Stimulated activated CD8-positive, alpha-beta memory T cell treated with anti-CD3 and anti-CD28 coated beads, Interleukin-7, amount 100 ng/mL, for 1 hour (primary cell): ENCODE measurements at places on chromosomes 7 and 10.
A peak's percentile ranks its signal among the peaks of the same experiment; 100 is the strongest.

DNA sequence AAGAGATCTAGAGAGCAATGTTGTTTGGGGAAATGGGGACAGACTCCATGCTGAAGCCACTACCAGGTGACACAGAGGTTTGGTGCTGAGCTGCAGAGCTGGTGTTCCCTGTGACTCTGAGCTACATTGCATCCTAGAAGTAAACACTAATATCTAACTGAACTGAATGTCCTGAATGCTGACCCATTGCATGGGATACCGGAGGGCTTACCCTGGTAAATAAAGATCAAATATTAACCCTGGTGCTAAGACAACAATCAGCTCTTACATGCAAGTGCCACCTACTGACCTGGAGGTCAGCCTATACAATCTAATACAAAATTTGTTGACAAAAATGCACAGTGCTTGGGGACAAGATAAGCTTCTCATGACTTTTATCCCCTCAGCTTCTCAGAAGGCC lies 851.3 kb upstream of the KCND2 start:
- DNase-seq = no peak

DNA sequence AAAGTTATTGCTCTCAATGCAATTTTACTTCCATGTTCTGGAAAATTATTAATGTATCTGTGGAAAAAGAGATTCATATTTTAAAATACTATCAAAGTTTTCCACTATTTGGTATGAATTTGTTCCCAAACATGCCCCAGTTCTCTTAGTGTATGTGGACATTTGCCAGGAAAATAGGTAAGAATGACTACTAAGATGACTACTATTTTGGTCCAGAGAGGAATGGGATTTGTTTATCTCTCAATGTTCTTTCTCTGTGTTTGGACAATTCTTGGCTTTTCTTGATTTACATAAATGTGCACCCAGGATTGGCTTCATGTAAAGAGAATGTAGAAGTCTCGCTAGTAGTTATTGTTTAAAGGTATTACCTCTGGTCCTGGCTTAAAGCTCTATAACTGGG lies 60.3 kb upstream of the POT1 start:
- DNase-seq = no peak

DNA sequence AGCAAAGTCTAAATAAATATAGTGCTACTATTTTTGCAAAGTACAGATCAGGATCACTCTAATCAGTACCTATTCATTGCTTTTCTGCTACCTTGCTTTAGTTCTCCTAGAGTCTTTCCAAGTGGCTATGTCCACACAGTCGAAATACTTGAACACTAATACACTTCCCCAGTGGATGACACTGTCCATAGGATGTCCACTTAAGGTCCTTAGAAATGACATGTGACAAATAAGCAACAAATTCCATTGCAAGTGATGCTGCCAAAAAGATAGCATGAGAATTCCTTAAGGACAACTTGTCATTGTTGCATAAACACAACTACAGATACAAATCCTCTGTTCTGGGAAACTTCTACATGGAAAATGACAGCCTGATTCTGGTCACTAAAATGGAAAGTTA lies 93.6 kb downstream of the ANK3 start:
- DNase-seq = no peak

DNA sequence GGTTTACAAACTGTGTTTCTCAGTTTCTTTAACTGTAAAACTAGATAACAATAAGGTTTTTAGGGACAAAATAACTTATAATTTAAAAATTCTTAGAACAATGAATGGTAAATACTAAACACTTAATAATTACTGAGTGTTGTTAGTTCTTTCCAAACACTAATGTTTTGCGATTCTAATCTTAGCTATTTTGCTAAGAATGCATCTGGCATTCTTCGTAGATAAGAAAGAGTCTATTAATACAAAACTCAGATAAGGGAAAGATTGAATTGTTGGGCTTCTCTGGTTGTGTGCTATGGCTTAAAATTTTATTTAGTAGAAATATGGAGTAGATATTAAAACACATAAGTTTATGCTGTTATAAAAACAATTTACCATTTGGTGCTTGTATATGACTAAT lies 45.4 kb downstream of the TMEM229A start:
- no peak for DNase-seq

GRCh38 chr10:11373717-11374171 lies 237.7 kb downstream of the USP6NL start:
- no peak for DNase-seq

DNA sequence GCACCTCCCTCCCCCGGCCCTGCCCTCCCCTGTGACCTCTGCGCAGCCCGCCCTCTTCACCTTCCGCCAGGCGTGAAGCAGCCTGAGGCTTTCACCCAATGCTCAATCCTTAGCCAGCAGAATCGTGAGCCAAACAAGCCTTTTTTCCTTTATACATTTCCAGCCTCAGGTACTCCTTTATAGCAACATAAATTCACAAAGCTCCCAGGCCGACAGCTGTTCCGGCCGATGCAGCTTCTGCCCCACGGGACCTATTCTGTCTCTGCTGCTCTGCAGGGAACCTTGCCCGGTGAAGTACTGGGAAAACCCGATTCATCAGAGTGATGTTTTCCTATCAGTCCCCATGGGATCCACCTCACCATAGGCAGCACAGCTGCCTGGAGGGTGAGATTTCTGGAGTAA lies 87.4 kb downstream of the CHST15 start:
- DNase-seq = no peak

DNA sequence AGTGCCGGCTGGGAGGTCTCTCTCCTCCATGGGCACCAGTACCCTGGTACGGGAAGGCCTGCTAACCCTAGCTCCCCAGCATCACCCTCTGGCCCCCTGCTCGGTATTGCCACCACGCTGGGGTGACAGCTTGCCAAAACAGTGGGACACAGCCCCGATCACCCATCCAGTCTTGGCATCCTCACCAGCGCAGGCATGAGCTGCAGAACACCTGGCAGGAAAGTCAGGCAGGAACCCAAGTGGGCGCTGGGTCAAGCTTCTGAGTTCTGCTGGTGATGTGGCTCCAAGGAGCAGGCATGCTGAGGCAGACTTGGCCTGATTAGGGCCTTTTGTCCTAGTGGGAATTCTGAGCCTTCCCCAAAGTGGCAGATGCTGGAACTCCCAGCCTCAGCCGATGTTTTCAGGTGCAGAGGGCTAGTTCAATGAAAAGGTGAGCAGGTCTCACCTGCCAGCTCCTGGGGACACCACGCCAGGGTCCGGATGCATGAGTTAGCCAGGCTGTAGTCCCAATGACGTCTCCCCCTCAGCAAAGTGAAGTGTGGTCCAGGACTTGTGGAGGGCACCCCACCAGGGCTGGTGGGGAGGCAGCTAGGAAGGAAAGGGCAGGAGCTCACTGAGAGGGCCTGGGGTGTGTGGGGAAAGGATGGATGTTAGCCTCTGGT lies 8.5 kb upstream of the ZNF22 start:
- DNase-seq = no peak

- no peak for DNase-seq
Observed at GRCh38 chr10:124708922-124709520, 35.2 kb downstream of the FAM53B start.

GRCh38 chr7:8365499-8366110 lies 67.8 kb upstream of the NXPH1 start:
- DNase-seq = no peak

DNA sequence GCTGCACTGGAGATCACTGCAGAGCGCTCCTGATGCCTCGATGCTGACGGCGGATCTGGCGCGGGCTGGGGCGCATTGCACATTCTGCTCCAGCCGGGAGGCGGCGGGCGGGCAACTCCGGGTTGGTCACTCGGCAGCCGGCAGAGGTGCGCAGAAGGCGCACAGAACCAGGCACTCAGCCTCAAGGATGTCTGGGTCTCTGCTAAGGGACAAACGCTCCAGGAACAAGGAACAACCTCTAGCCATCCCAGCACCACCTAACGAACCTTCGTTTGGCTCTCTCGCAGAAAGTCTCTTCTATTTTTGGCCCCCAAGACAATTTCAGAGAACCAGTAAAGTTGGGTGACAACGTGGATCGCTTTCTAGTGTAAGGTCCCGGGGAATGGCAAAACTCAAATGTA lies 254.6 kb downstream of the OTUD1 start:
- no peak for DNase-seq

DNA sequence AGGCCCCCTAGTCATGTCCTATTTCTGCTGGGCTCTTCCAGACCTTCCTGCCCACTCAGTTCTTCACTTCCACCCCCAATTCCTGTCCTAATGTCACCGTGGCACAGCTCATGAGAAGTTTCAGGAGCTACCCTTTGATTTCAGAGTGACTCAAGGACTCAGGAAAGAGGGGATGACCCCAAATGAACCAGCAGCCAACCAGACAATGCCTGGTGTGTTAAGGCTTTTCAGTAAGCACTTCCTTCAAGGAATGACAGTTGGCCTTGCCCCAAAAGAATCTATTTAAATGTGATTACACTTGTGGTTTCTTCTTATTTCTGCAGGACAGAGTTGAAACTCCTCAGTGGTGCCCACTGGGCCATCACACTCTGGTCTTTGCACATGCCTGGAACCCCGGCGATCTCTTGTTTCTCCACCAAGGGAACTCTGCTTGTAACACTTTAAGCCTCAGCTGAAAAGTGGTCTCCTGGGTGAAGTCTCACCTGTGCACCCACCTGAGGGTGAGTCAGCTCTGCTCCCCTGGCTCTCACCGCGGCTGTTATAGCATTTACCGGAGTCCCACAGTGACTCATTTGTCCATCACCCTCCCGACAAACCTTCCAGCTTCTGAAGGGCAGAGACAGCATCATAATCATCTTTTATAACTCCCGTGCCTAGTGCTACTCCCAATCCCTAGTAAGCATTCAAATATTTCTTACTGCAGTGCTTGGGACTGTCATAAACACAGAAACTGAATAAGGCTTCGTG lies 123.0 kb upstream of the SVIL start:
- DNase-seq = no peak

GRCh38 chr7:116443101-116443523 lies 56.4 kb upstream of the CAV2 start:
- DNase-seq = no peak

- DNase-seq = no peak
Observed at GRCh38 chr7:18241543-18242231, 214.0 kb upstream of the PRPS1L1 start.

GRCh38 chr10:66176772-66177171 lies 749.1 kb upstream of the LRRTM3 start:
- DNase-seq = no peak

DNA sequence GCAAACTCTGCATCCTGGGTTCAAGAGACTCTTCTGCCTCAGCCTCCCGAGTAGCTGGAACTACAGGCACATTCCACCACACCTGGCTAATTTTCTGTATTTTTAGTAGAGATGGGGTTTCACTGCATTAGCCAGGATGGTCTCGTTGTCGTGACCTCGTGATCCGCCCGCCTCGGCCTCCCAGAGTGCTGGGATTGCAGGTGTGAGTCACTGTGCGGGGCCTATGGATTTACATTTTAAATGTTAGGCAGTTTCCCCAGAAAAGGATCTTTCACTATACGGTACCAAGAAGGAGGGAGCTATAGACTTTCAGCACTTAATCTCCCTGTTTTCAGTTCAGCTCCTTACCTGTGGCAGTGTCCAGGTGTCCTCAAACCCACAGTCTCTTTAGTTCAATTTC lies 50.8 kb downstream of the SIRT1 start:
- no peak for DNase-seq

GRCh38 chr7:99594948-99595745 lies 2.9 kb upstream of the TMEM225B start:
- no peak for DNase-seq

DNA sequence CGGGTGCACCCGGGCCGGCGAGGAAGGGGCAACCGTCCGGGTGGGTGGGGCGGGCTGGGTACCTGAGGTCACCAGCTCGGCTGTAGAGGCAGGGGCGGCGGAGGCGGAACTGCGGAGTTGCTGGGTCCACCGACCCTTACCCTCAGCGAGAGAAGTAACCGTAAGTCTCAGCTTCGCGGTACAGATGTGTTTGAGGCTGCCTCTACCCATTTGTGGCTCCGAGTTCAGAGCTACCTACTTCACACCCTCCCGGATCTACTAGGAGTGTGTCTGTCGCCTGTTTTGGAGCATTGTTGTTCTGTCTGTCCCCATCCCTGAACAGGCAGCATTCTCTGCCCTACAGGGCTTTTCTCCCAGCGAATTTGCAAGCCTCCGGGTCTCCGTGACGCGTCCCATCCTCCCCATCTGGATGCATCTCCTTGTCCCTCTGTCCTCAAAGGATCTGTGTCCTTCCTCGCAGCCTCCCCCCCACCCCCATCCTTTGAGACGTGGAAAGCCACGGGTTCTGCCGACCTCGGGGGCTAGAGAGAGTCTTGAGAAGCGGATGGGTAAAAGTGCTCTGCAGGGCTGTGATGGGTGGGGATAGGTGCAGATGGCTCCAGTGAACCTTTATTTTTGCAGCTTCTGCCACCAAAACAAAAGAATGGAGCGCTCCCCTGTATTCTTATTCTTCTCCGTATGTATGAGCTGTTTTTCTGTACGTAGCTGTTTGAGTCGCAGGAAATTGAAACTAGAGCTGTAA lies 757 bp downstream of the ANKIB1 start:
- peak; percentile 2 for DNase-seq

- DNase-seq = no peak
Observed at GRCh38 chr10:120387326-120387725, 69.7 kb upstream of the PLPP4 start.

DNA sequence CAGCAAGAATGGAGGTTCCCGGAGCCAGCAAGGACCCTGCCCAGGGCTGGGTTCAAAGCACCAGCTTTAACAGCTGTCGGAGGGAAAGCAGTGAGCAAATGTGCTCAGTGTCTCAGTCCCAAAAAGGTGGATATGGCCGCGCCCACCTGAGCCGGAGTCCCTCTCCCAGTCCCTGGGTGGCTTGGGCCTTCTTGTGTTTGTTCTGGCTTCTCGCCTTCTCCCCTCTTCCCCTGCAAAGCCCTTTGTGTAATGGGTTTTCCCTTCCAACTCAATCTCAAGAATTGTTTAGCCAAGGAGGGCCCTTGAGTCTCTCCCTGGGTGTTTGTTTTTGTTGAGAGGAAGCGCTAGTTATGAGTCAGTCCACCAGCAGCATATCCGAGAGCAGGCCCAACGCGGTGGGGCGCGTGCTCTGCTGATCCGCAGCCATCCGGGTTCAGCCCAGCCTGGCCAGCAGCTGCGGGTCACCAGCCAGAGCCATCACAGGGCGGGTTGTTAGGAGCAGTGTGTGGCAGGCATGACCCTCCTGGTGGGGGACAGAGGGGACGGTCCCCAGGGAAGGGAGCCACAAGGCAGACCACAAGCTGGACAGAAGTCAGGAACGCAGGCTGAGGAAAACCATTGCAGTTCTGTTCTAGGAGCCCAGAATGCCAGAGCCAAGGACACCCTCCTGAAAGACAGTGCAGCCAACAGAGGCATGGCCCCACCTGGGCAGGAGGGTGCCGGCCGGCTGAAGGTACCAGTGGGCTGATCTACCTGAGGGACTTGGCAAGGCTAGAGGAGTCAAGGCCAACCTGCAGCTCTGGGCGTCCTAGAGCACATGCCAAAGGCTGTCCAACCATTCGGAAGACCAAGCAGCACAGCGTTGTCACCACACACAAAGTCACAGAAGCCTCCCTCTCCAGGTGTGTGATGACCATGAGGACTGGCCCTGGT lies 21.3 kb downstream of the CALML3 start:
- DNase-seq = no peak
